Foreskin fibroblast (primary cell): ENCODE measurements at places on chromosomes 3 and 15.

DNA sequence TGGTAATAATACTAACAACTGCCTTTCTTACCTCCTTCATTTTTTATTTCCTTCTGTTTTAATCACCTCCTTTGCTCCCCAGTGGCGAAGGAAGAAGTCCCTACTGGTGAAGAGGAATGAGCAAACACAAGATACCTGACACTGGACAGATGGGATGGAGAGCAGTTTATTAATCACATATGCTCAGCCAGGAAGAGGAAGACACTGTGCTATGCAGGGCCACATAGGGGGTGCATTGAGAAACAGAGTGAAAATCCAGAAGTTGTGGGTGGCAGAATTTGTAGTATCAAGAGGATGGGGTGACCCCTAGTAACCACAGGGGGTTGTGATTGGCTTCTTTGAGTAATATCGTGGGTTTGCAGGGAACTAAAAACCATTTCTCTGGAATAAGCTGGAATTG, 1041.9 kb downstream of the OTOL1 start:
- peak; percentile 39 for DNase-seq

DNA sequence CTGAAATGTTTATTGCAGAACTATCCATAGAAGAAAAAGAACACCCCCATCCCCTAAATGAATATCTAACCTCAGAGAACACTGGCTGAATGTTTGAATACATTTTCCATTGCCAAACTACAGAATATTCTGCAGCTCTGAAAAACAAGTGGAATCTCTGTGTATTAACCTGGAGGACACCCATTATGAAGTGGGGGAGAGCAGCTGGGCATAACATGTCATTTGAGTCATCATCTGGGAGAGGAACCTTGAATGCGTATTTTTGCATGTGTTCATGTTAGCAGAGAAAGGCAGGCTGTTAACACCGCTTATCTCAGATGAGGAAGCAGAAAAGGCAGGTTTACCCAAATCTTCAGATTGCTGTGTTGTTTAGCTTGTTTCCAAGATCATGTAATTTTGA, 31.5 kb downstream of the ESYT3 start:
- no peak for DNase-seq

DNA sequence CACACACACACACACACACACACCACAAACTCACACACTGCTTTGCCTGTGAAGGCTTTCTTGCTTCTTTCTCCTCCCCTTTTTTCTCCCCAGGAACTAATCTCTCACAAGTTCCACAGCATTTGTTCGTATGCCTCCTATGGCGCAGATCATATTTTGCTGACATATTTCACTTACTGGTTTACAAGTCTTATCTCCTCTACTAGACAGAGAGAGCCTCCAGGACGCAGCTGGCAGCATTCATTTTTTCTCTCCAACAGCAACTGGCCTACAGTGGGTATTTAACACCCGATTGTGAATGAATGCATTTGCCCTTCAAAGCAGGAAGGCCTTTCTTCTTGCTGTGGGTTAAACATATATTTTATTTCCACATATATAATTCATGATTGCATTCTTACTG, 47.0 kb upstream of the DLG1 start:
- no peak for DNase-seq

DNA sequence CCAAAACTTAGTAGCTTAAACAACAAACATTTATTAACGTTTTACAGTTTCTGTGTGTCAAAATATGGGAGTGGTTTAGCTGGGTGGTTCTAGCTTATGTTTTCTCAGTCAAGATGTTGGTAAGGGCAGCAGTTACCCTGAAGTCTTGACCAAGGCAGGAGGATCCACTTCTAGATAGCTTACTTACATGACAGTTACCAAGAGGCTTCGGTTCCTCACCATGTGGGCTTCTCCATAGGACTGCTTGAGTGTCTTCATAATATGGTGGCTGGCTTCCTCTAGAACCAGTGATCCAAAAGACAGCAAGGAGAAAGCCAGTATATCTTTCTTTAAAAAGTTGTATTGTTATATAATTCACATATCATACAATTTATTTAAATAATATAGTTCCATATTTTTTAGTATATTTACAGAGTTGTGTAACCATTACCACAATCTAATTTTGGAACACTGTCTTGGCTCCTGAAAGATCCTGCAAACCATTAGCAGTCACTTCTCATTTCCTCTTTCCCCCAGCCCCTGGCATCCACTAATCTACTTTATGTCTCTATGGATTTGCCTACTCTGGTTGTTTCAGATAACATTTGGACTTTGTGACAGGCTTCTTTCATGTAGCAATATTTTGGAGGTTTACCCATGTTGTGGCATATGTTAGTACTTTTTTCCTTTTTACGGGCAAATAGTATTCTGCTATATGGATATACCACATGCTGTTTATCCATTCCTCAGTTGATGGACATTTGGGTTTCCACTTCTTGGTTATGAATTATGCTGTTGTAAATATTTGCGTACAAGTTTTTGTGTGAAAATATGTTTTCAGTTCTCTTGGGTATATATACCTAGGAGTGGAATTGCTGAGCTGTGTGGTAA, 33.3 kb downstream of the MAPK6 start:
- no peak for DNase-seq

GRCh38 chr15:94387442-94387841, 156.1 kb downstream of the MCTP2 start:
- no peak for DNase-seq

- no peak for DNase-seq
These were observed 146.5 kb upstream of the ARPP21 start for GRCh38 chr3:35492841-35493240.

GRCh38 chr15:101269479-101270223, 7.6 kb downstream of the SELENOS start:
- DNase-seq: no peak

DNA sequence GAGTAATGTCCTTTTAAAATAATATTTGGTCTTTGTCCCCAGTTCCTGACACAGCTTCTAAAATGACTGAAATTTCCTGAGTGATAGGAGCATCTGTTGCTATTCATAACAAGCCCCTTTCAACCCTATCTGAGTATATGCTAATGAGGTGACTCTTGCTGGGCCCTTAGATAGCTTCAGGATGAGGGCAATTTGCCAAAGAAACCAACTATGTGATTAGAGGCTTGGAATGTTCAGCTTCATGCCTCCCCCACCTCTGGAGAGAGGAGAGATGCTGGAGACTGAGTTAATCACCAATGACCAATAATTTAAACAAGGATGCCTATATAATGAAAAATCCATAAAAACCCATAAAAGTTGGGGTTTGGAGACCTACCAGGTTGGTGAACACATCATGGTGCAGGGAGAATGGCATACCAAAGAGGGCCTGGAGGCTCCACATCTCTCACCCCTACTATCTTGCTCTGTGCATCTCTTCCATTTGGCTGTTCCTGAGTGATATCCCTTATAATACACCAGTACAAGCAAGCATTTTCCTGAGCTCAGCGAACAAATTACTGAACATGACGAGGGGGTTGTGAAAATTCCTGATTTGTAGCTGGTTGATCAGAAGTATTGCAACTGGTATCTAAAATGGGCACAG, 189.2 kb downstream of the ECT2 start:
- DNase-seq: peak; percentile 20

DNA sequence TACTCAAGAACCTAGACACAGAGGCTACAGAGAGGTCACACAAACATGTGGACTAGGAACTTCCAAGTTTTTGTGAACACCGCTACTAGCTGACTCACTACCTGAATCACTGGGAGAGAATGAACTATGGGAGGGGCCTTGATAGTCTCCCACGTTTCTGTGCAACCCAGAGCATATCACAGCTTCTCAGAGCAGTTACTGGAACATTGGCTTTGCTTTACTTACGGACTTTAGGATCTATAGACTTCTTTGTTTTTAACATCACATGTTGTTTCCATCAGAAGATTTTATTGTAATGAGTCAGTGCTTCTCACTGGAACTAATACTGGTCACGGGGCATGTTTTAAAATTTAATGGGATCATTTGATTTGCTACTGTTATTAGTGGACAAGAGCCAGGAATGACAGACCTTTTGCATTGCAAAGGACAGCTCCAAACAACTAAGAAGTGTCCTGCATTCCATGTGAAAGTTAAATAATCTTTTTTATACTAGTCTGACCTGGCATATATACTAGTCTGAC, 35.6 kb downstream of the RTP4 start:
- DNase-seq: peak; percentile 98

GRCh38 chr3:30711151-30711550, 104.8 kb downstream of the TGFBR2 start:
- no peak for DNase-seq

DNA sequence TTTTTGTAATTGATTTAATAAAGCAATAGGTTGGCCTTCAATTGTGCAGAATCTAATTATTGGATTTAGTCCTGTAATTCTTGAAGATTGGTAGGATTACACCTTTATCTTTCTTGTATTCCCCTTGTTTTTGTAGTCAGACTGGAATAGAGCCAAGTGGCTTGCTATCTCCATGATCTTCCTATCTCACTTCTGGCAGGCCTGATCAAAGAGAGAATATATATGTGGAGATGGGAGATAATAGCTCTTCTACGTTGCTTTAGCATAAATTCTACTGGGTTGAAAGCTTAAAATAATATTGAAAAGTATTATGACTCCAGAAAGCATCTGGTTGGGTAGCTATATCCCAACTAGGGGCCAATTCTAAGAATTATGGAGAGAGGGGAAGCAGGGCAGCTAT, 16.9 kb upstream of the IFT57 start:
- DNase-seq: no peak

- no peak for DNase-seq
These were observed 212.3 kb downstream of the FGF12 start for GRCh38 chr3:192514754-192515663.

DNA sequence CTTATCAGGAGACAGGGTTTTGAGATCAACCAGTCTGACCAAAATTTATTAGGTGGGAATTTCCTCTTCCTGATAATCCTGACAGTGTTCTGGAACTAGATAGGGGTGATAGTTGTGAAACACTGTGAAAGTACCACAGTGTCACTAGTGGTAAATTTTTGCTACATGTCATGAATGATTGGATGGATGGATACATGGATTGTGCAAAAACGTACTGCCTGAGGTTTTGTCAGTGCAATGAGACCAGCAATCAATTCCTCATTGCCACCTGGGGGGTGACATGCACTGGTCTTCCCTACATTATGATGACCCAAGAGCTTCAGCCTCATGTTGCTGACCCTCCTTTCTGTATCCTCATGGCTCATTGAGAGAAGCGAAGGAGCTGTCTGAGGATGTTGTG, 123.5 kb downstream of the SLCO3A1 start:
- no peak for DNase-seq

DNA sequence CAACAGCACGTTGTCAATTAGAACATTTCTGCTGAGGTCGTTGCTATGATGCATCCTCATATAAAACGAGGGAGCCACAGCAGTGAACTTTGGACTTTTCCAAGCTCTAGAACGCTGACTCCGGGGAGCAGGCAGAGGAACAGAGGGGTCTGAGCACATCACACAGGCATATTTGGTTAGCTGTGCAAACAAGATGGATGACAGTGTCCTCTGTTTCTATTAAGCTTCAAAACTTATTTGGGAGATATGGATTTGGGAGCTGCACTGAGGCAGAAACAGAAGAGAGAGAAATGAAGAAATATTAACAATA, 278.0 kb upstream of the TBL1XR1 start:
- DNase-seq: no peak

DNA sequence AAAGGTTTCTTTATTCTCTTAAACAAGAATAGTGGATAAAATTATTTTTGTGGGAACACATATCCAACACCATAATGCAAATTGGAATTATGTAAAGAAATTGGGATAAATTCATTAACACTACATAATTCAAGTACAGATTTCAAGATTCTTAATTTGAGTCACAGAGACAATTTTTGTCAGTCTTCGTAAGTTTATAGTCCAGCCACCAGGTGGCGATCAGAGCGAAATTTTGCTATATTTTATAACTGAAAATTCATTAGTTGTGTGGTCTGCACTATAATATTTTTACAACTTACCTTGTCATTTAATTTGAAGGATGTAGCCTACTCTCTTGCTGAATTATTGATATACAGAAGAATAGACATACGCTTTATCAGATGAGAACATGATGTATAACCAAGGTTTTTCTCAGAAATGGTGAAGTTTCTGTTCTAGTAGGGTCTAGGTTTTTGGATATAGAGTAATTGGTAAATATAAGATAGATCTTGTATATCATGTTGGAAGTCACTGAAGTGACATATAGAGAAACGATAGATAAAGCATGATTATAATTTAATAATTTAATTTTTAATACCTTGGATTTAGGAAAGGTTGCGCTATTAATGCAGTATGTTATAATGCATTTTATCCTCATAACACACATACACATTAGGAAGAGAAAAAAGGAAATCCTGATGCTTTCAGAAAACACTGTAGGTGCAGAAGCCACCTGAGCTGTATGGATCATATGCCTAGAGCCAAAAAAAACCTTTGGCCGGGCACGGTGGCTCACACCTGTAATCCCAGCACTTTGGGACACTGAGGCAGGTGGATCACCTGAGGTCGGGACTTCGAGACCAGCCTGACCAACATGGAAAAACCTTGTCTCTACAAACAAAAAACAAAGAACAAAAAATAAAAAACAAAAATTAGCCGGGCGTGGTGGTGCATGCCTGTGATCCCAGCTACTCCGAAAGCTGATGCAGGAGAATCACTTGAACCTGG, 31.7 kb downstream of the PLSCR4 start:
- DNase-seq: peak; percentile 11

GRCh38 chr3:117705011-117705410, 995.4 kb downstream of the TUSC7 start:
- no peak for DNase-seq

DNA sequence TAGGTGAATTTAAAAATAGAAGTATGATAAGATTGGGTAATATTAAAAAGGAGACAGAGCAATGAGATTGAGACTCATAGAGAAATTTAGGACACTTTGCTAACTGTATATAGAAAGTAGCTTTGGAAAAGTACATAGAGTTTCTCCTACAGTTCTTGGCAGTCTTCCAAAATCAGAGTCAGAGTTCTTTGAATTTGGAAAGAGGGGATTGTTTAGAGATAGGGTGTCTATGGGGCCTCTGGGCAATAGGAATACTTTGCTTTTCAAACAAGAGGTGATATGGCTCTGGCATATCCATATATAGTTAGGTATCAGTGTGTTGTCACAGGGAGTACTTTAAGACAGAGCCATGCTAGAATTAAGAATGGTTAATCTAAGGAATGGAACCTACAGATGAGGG, 477.1 kb upstream of the KCNMB2 start:
- DNase-seq: peak; percentile 15

DNA sequence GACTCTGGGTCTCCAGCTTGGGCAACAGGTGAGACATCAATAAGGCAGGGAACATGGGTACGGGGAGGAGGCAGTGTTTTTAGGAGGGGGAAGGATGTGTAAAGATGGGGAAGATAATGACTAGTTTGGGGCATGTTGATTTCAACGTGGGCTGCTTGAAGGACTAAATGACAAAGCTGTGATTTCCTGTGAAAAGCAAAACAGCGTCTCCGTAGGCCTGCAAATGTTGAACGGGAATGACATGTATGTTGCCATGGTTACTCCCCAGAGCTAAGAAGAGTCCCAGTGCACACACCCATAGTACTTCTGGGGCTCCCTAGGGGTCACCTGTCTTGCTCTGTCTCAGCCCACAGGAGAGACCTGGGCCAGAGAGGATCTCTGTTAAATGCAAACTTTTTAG, 71.3 kb upstream of the ETV5 start:
- no peak for DNase-seq

- DNase-seq: no peak
These were observed 105.9 kb downstream of the DUT start for GRCh38 chr15:48437178-48437577.

GRCh38 chr15:70049701-70050301, 47.9 kb downstream of the TLE3 start:
- DNase-seq: no peak
